Natural killer cell treated with Interleukin-12 subunit alpha and Interleukin-12 subunit beta and Interleukin-15 and Interleukin-18, amount 100 ng/mL, for 72 hours (primary cell): ENCODE measurements at places on chromosomes 12 and 14.

GRCh38 chr12:95118138-95118787 lies 44.8 kb upstream of the NR2C1 start:
- DNase-seq: no peak

GRCh38 chr12:20268121-20268732 lies 100.1 kb upstream of the PDE3A start:
- DNase-seq: no peak

- no peak for DNase-seq
Observed at GRCh38 chr12:93379981-93380361, 2.2 kb downstream of the NUDT4 start.

- DNase-seq: no peak
Observed at GRCh38 chr14:93909429-93910128, 17.6 kb upstream of the FAM181A start.

- DNase-seq: no peak
Observed at GRCh38 chr14:100041271-100041670, 24.0 kb upstream of the EVL start.

- DNase-seq: no peak
Observed at GRCh38 chr14:73616831-73617230, 4.5 kb downstream of the ACOT6 start.

GRCh38 chr12:49907352-49907751 lies 3.7 kb upstream of the FAIM2 start:
- DNase-seq: no peak

DNA sequence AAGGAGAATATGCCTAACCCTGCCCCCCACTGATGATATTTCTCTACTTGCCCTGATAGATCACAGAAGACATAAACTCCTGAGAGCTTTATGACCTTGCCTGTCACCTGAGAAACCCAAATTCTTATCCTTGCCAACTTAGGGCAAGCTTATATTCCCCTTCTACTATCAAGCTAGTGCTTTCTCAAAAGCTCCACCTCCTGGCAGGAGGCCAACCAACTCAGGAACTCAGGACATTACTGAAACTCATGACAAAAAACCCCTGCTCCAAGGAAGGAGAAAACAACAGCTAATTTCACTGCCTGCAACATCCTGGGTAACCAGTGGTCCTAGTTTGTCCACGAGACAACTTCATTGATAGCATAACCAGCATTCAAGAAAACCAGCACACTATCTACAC lies 60.9 kb upstream of the FSCB start:
- DNase-seq: no peak

DNA sequence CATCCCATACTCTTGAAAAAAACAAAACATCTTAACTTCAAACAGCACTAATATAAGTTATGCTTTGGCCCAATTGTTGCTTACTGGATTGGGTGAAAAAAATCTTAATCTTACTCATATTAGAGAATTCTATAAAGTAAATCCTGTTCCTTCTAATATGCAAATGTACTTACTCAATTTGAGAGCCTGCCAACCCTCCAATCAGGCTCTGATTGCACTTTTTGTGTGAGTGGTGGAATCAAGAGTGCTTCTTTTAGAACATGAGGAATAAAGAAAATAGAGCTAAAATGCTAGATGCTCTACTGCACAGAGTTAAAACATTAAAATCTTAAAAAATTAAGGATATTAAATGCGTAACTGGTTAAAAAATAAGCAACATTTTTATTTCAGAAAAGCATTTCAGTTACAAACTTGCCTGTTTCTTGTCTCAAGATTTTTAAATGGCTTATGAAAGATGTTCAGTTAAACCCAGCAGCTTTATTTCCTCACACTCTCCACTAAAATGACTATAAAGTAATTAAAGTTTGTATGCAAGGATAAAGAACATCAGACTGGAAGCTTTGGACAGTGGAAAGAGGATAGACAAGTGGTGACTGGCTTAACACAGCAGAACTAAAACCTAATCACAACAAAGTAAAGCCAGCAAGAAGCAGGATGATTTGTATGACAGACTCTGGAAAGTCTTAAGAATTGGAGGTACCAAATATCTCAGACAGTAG lies 177.5 kb downstream of the SLC2A13 start:
- DNase-seq: no peak

DNA sequence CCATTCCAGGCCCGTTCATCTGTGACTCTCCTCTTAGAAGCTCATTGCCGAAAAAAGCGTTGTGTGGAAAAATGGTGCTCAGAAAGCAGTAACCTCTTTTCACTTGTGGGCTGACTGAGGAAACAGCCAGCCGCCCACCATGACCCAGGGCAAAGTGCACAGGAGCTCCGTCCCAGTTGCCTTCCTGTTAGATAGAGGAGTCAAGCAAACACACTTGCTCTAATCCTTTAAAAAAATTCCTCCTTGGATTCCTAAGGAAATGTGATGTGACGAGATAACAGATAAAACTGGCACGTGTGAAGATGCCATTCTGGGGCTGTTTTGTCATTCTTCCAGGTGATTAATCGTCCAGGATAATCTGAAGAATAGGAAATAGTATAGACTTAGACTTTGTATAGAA lies 396.8 kb upstream of the DDHD1 start:
- no peak for DNase-seq

- no peak for DNase-seq
Observed at GRCh38 chr12:87200289-87200979, 828.8 kb downstream of the C12orf50 start.

GRCh38 chr12:34595749-34596733 lies 573.7 kb downstream of the ALG10 start:
- DNase-seq: no peak

- no peak for DNase-seq
Observed at GRCh38 chr12:113315358-113315757, 19.6 kb downstream of the SLC8B1 start.
